ENCODE measurements at places on chromosomes 13 and 19.

DNA sequence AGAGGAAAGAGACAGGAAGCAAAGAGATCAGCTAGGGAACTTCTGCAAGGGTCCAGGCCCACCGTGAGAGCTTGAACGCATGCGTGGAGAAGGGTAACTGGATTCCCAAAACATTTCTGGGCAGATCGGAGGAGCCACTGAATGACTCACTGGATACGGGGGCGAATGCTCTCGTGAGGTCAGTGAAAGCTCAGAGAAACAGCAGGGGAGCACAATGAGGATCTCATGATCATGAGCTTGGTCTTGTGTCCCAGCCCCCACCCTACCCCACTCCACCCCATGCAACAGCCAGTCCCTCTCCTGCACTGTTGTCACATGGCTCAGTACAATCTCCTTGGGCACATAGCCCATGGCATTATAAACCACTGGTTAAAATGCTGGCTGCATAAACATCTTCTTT, 40.6 kb downstream of the DCLK1 start:
- DNase-seq: no peak

DNA sequence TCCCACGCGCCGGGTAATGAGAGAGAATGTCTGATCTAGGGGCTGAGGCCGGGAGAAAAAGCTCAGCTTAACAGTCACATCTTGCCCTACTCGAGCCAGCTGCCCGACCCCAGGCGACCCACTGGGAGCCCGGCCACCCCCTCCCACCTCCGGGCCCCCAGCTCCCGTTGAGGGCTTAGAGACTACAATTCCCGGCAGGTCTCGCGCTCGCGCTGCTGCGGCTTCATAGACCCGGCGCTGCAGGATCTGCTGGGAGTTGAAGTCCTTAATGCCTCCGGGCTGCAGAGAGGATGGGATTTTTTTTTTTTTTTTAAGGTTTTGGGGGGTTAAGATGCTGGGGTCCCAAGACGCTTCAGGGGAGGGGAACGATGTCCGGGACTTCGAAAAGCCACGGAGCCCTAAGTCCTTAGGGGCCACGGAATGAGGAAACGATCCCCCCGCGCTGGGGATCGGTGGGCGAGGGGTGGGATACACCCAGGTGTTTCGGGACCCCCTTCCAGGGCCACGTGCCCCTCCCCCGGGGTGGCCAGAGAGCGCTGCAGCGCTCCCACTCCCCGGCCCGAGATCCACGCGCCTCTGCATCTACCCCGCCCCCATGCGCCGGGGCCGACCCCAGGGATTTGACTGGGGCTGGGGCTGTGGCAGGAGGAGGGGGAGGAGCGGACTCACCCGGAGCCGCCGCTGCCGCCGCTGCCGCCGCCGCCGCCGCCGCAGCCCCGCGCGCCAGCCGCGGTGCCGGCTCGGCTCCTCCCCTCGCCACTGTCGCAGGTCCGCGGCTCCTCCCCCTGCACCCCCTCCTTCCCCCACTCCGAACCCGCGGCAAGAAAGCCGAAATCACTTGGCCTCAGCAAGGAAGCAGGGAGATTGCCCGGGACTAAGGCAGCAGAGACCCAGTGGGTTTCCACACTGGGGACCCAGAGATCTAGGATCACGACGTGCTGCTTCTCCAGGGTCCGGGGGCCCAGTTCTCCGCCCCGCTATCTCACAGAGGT, at the start of gene SYT3:
Gene SYT3, minus strand, starts transcription at position 761 of the 992 bp plus-strand sequence. CDS start 2,470 bp downstream, outside the sequence.
- peak; percentile 48 for DNase-seq

DNA sequence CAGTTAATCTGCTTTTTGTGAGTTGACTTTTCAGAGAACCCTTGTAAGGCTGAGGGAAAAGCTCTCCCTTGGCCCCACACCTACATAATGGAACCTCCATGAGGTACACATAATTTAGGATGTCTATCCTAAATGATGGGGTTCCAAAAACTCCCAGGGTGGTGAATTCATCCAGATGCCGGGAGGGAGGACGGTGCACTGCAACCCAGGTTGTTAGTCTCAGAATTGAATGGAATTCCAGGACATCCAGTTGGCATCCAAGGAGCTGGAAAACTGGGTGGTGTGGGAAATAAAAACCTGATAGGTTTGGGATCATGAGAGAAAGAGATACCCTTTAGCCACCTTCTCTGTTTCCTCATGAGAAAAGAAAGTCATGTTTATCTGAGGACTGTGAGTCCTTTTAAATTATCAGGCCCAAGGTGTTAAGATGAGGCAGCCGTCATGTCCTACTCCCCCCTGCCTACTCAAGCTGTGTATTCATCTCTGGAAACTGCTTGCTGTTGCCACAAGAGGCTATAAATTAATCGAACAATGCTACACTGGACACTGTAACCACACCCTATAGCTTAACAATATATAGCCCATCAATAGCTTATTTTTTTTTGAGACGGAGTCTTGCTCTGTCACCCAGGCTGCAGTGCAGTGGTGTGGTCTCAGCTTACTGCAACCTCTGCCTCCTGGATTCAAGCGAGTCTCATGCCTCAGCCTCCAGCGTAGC, 49.5 kb downstream of the C13orf46 start:
- no peak for DNase-seq

- no peak for DNase-seq
Measured at GRCh38 chr19:18946918-18947317, 5.9 kb upstream of the HOMER3 start.

DNA sequence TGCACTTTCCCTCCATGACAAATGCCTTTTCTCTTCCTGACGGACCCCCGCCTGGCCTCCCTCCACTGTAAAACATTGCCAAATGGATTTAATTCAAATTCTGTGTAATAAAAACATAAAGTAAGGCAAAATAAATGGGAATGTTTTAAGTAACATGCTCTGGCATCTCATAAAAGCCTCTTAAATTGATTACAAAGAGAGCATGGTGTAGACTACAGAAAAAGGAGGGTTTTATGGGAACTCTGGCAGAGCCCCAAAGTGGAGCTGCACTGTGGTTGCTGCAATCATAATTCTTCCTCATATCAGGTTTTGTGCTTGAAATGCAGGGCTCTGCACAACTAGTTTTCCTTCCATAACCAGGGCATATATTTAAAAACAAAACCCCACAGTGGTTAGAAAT, 44.3 kb upstream of the SIAH3 start:
- DNase-seq: no peak

- no peak for DNase-seq
Measured at GRCh38 chr19:44810234-44811121, 1.6 kb downstream of the BCAM start.

- no peak for DNase-seq
Measured at GRCh38 chr13:107067381-107067780, 499.4 kb upstream of the ARGLU1 start.

- no peak for DNase-seq
Measured at GRCh38 chr19:17021793-17022590, 4.6 kb downstream of the CPAMD8 start.

GRCh38 chr13:97978651-97979050, 25.2 kb downstream of the IPO5 start:
- DNase-seq: no peak

GRCh38 chr13:43289470-43290255, 266.3 kb downstream of the DNAJC15 start:
- DNase-seq: no peak

GRCh38 chr19:55373993-55374757, 2.5 kb upstream of the TMEM190 start:
- no peak for DNase-seq

- peak; percentile 87 for DNase-seq
Measured at GRCh38 chr13:19864746-19865309, 1.4 kb upstream of the ZMYM5 start.

DNA sequence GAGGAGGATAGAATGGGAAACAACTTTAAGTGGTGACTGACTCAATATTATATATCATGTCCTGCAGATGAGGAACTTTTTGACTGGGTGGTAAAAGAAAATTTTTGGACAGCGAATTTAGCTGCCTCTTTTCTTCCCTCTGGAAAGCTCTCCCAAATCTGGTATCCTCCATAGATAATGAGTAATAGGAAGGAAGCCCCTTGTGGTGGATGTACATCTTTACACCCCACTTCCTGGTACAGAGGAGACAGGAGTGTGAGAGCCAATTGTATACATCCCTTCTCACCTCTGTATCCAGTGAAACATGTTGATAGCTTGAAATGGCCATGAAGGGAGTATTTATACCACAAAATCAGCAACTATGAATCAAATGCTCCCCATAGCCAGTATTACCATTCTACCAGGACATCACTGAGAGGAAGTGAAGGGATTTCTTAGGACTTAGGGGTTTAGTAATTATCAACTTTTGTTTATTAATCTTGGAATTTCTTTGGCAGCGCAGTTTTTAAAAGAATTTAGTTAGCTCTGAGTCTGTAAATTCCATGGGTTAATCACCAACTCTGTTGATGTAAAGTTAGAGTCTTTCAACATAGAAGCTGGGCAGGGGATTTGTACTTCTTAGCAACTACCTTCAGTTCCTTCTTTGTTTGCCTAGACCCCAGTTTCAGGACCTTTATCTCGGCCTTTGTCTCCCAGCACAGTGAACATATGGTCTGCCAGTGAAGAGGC, 17.0 kb upstream of the TDRD3 start:
- DNase-seq: no peak

GRCh38 chr13:26517936-26518335, 39.5 kb upstream of the WASF3 start:
- DNase-seq: no peak

DNA sequence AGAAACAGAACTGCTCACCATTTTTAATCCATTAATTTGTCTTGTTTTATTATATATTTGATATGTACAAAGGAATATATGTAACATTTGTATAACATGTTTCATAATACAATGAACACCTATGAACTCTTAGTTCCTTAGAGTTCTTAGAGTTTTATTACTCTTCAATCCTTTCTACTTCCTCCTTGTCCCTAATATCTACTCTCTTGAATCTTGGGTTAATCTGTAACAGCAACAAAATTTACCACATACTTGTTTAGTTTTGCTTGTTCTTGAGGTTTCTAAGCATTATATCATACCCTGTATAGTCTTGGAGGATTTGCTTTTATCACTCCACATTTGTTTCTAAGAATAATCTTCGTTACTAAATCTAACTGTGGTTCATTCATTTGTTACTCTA, 151.4 kb downstream of the PDS5B start:
- no peak for DNase-seq

GRCh38 chr19:34041925-34042521, 130.3 kb upstream of the LSM14A start:
- peak; percentile 90 for DNase-seq

- DNase-seq: no peak
Measured at GRCh38 chr13:50682966-50683365, 160.5 kb downstream of the DLEU7 start.

GRCh38 chr19:18869023-18869618, 26.8 kb downstream of the CERS1 start:
- no peak for DNase-seq

- no peak for DNase-seq
Measured at GRCh38 chr19:14795078-14795721, 16.8 kb upstream of the ADGRE2 start.

DNA sequence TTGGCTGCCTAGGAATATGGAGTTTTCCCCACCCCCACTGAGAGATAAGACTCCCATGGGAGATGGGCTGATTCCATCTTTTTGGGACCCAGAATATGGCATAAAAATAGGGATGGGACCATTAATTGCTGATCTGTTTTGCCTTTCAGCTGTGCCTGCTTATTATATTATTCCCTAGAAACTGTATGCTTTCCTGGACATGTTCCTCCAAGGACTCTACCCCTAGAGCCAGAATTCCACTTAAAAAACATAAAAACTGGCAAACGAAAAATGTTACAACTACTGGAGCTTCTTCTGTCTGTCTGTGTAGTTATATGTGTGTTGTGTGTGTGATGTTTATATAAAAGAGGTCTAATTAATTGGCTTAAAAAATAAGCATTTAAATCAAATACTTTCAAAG, 159.9 kb upstream of the PRR20A start:
- DNase-seq: no peak

DNA sequence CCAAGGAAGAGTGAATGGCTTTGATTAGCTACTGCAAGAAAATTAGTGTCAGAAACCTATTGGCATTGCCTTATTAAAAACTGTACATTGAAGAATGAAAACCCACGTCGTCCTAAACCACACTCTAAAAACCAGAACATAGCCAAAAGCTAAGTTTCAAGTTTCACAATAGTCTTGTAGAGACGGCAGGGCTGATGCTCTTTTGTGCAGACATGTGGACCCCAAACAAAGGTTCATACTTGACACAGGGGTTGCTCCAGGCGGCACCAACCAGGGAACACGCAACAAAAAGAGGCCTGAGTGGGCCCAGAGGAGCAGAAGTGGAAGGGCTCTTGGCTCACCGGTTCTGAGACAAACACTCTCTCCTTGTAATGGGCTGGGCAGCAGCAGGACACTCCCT, 28.6 kb upstream of the MIR17HG start:
- DNase-seq: no peak

DNA sequence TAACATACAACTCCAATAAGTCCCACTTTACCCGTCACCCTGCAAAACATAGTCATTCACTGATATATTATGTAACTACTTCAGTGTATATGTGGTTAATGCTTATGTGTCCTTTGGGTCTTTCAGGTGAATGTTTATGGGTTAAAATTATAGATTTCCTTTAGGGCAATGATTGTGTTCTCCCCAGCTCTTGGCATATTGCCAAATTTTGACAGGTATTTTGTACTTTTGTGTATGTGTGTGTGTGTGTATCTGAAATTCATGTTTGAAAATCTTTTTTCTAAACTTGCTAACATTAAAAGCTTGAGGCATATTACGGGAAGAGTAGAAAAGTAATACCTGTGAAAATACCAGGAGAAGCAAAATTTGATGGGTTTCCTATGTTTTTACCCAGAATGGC, 8.2 kb downstream of the CDK8 start:
- no peak for DNase-seq

GRCh38 chr19:2977746-2978138, 378 bp downstream of the TLE6 start:
- DNase-seq: no peak

DNA sequence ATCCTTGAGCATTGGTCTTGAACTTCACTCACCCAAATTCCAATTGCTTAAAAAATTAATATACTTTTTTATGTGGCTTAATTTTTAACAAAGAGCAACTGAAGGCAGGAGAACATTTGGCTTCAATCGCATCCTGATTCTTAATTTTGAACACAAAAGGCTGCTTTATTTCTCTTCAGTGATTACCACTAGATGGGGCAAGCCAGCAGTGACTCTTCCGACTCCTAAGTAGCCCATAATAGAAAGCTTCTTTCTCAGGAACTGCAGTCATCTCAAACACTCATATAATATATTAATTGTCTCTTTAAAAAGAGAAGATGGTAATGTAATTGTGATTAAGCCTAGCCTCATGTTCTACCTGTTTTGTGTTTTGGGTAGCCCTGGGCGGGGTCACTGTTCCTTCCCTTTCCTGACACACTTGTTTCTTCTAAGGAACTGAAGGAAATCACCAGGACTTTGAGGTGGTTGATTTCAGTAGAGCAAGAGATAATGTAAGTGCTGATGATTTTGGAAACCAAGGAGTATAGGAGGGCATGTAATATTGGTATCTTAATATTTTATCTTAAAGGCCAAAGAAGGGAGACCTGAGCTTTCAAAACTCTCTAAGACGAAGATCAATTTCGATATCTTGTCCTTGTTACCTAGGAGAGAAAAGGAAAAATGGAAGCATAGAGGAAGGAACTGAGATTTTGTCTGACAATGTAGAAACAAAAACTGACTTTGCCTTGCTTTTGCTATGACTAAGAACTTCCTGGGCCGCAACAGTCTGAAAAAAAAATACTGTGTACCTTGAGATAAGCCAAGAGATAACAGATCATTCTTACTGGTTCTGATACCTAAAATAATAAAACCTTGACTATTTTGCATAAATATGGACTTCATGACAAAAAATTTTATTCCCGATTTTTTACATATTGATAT, 73.1 kb downstream of the TNFSF13B start:
- DNase-seq: peak; percentile 28
